ENCODE measurements at places on chromosomes 11 and 22. TPM values are rescaled to one million over a fixed set of nuclear protein-coding genes. Genes with fewer than 3 reads are reported as not detected.

DNA sequence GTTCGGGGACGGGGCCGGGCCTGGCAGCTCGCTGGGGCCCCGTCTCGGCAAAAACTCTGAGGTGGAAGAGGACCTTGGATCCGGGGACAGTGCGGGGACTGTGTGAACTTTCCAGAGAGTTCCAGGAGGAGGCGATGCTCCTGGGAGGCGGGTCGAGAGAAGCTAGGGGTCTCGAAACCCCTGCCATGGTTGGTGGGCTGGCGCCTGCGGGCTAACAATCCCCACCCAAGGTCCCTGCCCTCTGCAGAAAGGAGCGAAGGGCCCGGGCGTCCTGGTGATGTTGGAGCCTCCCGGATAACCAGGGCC, 4.7 kb upstream of the GRK2 start:
- DNase-seq = no peak

DNA sequence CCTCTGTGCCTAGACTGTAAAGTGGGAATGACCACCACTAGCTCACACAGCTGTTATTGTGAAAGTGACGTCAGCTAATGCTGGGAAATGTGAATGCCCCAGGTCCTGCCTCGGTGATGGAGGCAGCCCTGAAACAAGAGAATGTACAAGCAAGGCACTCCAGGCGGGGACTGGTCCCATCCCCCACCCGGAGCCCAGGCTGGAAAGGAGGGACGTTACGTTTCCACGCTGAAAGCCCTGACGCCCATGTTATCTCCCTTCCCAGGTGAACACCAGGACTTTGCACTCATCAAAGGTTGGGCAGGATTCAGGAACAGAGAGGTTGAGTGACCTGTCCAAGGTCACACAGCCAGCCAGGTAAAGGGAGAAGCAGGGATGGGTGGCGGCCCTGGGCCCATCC, 784 bp downstream of the SULT4A1 start:
- DNase-seq = peak; percentile 57

- peak; percentile 93 for DNase-seq
Observed at GRCh38 chr11:62553839-62554361, 7.3 kb upstream of the AHNAK start.

DNA sequence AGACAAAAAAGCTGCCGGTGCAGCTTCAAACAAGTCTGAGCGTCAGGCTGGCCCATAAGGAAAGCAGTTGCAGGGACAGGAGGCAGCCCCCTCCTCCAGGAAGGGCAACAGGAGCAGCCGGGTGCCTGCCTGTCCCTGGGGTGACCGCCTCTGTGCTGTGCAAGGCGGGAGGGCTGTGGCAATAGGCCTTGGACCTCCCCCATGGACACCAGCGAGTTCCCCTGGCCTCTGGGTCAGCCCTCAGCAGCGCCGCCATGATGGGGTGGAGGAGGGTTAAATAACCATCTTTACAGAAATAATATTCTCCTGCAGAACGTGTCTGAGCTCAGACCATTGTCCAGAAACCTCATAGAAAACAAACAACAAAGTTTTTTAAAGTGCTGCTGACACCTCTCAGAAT, 3.3 kb upstream of the TMPRSS4 start:
- no peak for DNase-seq

GRCh38 chr11:61339490-61339878, 6.5 kb downstream of the TKFC start:
- no peak for DNase-seq

DNA sequence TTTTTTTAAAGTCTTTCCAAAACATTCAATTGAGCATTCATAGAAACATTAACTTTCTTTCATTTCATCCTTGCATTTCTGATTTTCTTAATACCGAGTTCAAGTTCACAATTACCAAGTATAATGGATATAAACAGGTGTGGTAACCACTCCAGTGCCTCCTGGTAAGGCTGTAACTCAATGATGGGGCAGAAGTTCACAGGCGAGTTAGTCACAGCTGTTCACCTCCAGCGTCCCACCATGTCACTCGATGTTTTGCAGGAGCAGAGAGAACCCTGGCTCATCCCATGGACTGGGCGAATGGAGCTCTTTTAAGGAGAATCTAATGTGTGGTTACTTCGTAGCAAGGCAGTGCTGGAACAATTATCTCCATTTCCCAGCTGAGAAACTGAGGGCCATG, 94.4 kb upstream of the ALX4 start:
- DNase-seq = no peak

GRCh38 chr11:103892603-103893002, 143.8 kb upstream of the DDI1 start:
- peak; percentile 25 for DNase-seq

DNA sequence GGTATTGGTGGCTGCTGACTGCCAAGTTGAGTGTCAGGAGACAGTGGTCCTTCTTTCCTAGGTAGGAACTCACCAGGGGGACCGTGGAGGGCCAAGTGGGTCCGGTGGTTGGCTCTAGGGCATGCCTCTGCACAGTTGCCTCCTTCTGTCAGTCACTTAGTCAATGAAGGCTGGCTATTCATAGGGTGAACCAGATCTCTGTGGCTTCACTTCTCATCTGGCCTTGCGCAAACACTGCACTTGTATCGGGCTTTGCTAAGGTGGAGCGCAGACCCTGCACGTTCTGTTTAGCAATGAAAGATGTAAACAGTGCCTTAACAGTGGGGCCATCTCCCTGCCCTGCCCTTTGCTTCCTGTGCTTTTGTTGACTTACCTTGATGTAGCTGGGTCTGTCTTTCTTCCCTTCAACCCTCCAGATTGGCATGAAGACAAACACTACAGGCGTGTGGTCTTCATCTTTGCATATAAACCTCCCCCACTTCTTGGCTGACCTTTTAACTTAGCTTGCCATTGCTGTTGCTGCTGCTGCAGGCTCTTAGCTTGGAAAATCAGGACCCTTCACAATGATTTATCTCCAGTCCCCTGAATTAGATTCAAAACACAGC, 6.7 kb upstream of the SORL1-AS1 start:
- no peak for DNase-seq

DNA sequence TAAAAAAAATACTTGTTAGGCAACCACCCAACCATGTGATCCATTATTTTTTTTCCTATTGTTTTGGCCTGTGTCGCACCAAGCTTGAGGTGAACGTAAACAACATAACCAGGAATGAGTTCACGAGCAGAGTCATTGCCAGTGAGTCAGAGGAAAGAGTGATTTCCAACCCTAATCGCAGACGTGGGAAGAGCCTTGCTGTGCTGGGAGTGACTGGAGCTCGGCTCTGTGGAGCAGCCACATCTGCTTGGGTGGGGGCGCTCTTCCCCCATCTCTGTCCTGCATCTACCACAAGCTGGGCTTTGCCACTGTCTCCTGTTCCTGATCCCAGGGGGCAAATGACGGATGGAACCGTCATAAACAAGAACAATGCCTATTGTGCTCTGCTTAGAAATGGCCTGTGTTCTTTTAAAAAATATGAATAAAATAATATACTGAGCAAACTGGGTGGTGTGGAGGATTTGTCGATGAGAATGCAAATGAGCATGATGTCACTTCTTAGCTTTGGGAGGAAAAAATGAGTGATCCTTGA, 210.0 kb downstream of the KIRREL3 start:
- DNase-seq = peak; percentile 98

GRCh38 chr11:79668575-79668974, 227.7 kb upstream of the TENM4 start:
- DNase-seq = no peak

DNA sequence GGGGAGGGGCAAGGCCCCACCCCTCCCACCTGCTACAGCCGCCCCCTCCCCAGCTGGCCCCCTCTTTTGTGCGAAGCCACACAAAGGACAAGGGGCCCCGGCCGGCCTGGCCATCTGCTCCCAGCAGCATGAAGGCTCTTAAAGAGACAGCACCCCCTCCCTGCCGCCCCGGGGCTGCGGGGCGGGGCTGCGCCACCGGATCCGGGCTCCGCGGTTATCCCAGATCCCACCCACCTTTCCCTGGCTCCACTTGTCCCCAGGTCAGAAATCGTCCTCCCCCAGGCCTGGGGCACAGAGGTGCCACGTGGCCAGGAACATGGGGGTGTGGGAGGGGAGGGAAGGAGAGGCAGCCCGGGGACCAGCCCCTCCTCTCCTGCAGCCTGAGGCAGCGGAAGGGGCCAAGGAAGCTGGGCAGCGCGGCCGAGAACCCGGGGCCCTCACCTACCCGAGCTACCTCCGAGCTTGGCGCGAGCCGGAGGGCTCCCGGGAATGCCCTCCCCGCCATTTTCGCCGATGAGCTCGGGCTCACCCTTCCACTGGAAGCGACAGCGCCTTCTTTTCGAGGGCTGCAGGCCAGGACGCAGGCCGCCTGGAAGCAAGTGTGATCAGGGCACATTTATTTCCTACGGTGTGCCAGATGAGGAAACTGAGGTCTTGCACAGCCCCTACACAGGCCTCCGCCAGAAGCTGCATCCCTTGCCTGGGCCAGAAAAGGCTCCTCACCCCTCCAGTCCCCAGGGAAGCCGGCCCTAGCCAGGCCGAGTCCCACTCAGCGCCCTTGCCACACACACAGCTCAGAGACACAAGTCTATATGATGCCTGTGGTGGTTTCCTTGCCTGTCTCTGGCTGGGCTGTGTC, 2.5 kb upstream of the RCOR2 start:
- DNase-seq = peak; percentile 26

MS4A12 gene
- total RNA-seq = not detected

MACROD1 gene
- 28.2 TPM for total RNA-seq

EMID1 gene
- total RNA-seq = 0.50 TPM
